T-helper 17 cell (primary cell): ENCODE measurements at places on chromosomes 3 and 15.

GRCh38 chr3:172782235-172782634 is 31.7 kb downstream of the ECT2 start:
- DNase-seq = no peak

DNA sequence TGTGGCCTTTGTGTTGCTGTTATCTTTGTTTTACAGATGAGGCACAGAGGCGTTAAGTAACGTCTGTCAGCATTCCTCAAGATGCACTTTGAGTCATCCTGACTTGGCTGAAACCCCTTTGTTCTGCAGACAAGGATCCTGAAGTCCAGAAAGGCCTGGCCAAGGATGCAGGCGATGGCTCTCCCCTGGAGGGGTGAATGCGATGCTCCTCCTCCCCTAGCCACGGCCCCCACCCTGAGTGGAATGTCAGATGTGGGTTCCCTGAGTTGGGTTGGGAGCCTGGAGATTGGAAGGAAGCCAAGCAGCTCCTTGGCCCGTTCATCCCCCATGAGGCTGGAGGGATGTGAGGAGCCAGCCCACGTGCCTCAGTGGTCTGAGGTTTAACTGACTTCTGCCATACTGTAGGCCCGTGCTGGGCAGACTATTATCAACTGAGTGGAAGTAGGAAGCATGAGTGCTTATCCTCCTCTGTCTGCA is 43.3 kb downstream of the POMGNT2 start:
- DNase-seq = no peak

- no peak for DNase-seq
Measured at GRCh38 chr3:138948371-138949001, 1.5 kb downstream of the FOXL2NB start.

DNA sequence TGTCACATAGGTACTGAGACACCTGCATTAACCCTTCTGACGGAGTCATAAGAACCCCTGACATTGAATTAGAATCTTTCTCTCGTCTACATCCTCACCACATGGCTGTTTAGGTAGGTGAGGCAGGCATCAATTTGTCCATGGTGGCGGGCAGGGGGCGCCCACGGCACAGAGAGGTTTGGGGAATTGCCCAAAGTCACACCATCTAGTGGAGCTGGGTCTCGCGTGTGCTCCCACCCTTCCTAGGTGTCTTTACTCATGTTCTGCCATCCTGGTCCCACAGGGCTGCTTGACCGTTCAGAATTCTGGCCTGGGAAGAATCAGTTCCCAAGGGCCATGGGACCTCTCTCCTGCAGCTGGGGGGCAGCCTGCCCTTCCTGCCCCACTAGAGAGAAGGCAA is 14.7 kb upstream of the DLL4 start:
- no peak for DNase-seq

DNA sequence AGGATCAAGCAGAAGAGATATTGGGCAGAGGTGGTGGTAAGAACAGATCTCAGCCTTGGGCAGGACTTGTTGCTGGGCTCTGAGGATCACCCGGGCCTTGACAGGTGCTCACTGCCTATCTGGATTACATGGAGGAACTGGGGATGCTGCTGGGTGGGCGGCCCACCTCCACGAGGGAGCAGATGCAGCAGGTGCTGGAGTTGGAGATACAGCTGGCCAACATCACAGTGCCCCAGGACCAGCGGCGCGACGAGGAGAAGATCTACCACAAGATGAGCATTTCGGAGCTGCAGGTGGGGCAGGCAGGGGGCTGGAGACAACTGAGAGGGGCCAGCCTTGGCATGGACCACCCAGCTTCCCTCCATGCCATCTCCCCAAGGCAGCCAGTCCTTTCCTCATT is 7.9 kb downstream of the ECE2 start:
- no peak for DNase-seq

GRCh38 chr3:114179575-114179974 is 723 bp upstream of the DRD3 start:
- no peak for DNase-seq

- DNase-seq = no peak
Measured at GRCh38 chr3:123535580-123535979, 49.3 kb downstream of the HACD2 start.

- DNase-seq = no peak
Measured at GRCh38 chr15:67678993-67679392, 136.5 kb downstream of the MAP2K5 start.

GRCh38 chr3:73536952-73537351 is 87.8 kb downstream of the PDZRN3 start:
- DNase-seq = no peak

DNA sequence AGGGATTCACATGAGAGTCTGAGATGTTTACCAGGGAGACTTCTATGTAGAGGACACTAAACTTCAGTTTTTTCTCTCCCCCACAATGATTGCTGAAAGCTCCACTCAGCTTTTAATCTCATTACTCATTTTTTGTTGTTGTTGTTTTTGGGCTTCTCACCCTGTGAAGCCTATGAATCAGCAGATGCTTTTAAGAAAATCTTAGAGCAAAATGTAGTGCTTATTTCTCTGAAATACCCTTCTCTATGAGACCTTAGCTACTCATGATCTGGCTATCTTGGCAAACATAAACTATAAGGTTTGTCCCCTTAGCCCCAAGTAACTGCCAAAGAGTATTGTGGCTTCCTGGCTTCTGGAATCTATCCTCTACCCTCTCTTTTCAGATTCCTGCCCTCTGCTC is 537.3 kb downstream of the OCA2 start:
- DNase-seq = no peak

DNA sequence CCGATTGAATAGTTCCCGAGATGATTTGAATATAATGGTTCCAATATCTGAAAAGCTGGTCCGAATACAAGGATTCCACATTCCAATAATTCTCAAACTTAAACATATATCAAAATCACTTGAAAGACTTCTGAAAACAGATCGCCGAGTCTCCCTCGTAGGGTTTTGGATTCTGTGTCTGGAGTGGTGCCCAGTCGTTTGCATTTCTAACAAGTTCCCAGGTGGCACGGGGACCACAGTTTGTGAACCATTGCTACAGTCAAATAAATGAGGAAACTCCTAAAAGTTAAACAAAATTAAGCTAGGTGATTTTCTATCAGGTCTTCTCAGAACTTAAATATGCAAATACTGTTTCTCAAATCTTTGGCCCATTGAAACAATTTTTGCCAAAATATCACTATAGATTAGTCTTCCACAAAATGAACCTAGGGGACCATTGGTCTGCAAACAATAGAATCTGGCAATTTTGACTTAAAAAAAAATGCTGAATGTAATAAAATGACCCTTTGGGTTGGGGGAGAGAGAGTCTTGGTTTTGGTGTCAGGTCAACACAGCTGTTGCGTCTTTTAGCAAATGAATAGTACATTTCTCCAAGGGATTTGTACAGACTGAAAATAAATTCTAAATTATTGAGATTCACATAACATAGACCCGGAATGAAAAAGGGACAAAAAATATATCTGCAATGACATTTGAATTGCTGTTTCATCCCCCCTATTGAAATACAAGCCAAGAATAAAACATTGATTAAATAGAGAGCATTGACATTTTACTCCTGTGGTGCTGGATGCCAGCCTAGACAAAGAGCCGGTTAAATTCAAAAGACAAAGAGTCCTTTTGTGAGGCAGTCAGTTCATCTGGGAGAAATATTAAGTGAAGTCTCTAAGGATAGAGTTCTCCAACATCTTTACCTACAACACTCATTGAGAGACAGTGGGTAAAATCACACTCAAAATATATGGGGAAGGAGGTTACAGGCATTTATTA is 175.7 kb upstream of the ADAMTS9 start:
- DNase-seq = no peak

DNA sequence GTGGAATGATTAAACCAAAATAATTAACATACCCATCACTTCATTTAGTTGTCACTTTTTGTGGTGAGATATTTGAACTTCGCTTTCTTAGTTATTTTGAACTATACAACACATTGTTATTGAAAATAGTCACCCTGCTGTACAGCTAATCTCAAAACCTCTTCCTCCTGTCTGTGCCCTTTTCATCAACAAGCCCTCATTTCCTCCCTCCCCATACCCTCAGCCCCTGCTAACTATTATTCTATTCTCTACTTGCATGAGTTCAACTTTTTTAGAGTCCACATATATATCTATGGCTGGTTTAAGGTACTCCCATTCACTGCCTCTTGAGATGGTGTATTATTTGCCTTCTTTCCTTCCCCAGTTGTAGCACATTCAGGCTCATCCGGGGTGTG is 32.2 kb downstream of the COL8A1 start:
- DNase-seq = no peak

DNA sequence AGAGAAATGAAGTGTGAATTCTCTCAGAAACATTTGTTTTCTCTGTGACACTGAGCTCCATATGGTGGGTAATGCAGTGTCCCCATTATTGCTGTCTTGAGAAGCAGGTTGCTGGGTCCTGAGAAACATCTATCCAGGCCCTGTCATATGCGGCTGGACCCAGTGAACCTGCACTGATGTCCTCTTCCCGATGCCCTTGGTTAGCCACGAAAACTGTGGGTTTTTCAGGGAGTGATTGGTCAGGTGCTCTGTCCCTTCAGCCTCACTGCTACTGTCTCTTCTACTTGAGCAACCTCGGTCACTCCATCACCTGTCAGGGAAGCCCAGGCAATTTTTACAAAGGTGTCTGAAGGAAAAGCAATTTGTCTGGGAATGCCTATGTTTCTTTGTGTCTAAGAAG is 77.0 kb downstream of the SLC7A14 start:
- no peak for DNase-seq

DNA sequence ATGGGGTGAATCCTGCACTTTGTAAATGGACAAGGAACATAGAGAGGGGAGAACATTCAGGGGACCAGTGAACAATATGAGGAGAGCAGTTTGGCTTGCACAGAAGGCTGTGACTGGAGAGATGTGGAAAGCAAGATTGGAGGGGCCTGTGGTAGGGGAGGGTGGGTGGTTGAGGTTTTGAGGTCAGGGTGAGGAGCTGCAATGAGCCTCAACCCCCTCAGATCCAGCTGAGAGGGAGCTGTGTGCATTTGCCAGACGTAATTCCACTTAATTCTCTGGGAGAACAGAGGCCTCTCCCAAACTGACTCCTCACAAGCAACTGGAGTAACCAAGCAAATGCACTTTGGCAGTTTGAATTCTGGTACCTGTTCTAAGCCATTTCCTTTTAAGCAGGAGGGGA is 253.1 kb upstream of the TRIM42 start:
- DNase-seq = no peak

DNA sequence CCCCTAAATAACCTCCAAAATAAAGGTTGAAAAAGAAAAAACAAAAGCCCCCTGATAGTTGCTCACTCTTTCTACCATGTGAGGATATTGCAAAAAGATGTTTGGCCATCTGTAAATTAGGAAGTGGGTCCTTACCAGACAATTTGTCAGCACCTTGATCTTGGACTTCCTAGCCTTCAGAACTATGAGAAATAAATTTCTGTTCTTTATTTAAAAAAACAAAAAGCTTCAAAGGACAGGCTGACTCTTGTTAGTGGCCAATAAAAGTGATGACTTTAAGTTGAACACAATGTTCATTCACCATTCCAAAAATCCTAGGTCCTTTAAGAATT is 103.5 kb downstream of the CBLB start:
- DNase-seq = no peak
